ENCODE measurements at places on chromosomes 12 and 14.

- no peak for DNase-seq
These were observed 27.6 kb upstream of the FOXN3 start for GRCh38 chr14:89444516-89445125.

DNA sequence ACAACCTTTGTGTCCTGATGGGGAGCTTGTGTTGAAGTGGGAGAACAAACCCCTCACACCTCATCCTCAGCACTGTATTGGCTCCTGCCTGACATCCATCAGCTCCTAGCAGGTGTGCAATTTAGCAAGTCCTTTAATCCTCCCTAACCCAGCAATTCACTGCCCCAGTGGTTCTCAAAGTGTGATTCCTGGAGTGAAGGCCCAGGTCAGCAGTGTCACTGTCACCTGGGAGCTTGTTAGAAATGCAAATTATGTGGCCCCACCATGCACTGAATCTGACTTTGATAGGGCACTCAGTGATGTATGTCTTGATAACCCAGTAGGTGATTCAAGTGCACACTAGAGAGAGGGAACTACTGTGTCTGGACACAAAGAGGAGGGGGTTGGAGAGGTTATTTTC, 133.6 kb downstream of the FGD4 start:
- no peak for DNase-seq

DNA sequence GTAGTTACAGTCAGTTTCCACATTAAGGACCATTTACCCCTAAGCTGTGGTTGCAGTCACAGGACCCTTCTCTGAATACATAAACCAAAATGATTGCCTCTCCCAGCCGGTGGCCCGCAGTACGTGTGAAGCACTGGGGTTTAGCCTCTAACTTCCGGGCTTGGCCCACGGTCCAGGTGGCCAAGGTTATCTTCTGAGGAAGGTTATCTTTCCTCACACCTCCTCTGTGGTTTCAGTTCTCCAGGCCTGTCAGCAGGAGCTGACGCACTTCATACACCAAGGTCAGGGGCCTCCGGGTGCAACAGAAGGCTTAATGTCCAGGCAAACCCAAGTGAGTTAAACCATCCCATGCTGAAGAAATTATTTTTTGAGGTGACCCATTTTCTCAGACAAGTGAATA, 291.0 kb upstream of the FKBP4 start:
- no peak for DNase-seq

DNA sequence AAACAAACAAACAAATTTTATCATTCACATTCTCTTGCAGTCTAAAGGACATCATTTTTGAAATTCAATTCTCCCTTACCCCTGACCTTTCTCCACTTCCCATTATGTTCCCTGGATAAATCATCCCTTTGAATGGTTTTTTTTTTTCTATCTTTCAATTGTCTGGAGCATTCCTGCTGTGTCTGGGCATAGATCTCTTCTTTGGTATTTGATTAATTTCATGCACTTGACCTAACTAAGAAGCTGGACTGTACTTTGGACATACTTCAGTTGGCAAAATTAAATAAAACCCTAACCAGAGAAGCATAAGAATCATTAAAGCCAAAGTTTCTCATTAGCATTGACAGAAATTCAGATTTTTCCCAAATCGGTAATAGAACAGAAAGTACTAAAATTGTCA, 163.6 kb upstream of the BMP4 start:
- no peak for DNase-seq

- DNase-seq = no peak
These were observed 16.4 kb upstream of the A2M start for GRCh38 chr12:9132008-9132535.

DNA sequence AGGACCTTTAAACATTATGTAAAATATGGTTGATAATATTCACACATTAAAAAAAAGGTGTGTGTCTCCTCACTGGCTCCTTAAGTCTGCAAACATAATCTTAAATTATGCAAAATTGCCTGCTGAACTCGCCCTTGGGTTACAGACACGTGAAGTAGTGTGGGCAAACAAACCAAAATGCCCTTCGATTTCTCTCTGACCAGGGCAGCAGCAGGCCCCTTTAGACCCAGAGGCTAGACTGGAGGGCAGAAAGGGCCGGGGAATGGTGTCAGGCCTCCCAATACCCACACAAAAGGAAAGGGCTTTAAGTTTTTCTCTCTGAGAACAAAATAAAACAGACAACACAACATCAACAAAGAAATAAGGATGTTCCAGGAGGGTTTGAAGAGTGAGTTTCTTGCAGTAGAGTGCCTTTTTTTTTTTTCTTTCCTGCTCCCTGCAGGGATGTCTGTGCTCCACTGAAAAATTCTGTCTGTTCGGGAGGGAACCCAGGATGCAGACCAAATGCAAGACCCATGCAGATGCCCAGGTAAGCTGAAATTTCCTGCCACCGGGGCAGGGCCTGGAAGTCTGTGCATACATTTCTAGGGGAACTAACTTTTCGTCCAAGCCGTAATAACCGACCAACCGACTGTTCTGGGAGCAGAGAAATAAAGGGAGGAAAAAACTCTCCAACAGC, 1.7 kb downstream of the TBX3 start:
- no peak for DNase-seq

GRCh38 chr12:123828854-123829547, 66.9 kb downstream of the DNAH10 start:
- DNase-seq = no peak

GRCh38 chr12:22228022-22228875, 106.3 kb downstream of the ST8SIA1 start:
- DNase-seq = no peak

DNA sequence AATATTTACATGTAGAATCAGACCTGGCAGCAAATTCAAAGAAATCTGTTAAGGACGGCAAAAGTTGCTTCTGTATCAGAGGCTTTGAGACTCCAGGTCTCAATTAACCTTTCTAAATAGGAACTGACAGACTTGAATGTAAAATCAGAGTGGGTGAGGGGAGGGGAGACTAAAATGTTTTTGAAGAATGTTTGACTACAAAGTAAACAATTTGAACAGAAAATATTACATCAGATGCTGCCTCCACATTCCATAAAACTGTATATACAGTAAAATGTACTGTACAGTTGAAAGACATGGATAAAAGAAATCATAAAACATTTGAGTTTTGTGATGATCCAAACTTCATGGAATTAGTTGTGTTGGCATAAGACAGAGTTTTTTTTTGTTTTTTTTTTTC, 49.5 kb upstream of the POC1B start:
- no peak for DNase-seq

DNA sequence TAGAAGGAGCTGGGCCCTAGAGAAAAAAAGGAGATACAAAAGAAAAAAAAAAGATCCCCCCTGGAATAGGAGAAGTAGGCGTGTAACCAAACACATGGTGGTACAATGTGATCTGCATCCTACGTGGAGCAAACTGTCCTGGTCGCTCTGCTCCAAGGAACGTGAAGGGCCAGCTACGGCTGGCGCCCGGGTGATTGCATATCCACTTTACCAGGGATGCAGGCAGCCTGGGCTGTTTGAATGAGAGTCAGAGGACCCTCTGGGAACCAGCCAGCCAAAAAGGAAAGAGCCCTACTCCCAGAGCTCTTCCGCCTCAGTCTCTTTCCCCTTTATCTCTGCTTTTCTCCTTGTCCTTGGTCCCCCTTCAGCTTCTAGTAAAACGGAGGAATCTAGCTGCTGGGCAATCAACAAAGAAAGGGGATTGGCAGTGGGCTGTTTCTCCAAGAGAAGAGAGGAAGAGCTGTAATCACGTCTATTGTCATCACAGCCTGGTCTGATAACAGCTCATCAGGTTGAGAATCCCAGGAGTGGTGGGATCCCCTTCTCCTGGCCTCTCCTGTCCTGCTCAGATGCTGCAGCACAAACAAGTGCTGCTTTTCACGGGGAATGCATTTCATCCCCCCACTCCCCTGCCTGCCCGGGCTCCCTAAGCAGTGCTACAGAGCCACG, 156.0 kb downstream of the ADCK1 start:
- no peak for DNase-seq

DNA sequence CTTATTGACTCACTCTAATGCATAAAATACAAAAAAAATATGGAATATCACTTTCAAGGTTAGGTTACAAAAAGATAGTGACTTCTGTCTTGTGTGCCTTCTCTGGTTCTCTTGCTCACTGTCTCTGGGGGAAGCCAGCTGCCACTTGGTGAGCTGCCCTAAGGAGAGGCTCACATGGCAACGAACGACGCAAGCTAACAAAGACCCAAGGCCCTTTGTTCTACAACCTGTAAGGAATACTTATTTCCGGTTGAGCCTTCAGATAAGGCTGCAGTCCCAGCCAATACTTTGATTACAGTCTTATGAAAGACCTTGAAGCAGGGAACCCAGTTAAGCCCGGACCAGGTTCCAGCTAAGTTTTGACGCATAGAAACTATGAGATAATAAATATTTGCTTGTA, 242.4 kb upstream of the TBX3 start:
- no peak for DNase-seq

GRCh38 chr14:63475761-63476160, 67.4 kb downstream of the PPP2R5E start:
- DNase-seq = no peak

- no peak for DNase-seq
These were observed 34.4 kb downstream of the BTG1 start for GRCh38 chr12:92111256-92111655.

DNA sequence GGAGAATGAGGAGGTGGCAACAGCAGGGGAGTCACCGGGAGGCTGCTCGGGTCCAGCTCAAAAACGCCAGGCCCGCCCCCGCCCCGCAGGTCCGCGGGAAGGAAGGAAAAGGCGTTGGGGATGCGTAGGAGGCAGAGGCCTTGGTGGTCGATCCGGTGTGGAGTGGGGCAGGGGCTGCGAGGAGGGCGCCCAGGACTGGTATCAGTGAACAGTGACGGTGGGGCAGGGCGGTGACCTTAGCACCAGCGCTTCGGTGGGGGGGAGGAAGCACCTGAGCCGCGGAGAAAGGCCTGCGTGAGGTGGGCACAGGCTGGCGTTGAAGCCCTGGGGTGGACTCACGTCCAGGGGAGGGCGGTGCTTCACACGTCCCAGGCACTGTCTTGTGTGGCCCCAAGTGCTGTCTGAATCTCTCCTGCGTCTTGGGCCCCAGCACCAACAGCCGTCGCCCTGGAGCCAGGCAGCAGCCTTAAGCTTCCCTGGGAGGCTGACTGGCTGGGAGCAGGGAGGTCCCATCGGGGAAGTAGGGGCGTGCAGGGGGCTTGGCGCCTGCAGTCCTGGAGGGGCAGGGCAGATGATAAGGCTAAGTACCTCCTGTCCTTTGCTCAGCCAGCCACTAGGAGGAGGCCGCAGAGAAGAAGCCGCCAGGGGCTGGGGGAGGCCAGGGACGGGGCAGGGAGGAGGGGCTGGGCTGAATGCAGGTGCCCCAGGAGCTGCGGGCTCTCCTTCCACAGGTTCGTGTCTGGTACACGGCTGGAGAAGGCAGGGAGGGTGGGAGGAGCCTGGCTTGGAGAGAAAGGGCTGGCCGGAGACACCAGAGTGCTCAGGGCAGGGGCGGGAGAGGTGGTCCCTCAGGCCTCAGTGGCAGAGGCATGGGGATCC, 26.5 kb downstream of the ZBTB42 start:
- no peak for DNase-seq

- no peak for DNase-seq
These were observed 310.0 kb downstream of the ADAMTS20 start for GRCh38 chr12:43241986-43242385.

- no peak for DNase-seq
These were observed 32.6 kb downstream of the PAPLN start for GRCh38 chr14:73269729-73270531.

GRCh38 chr12:94333396-94333795, 126.3 kb downstream of the CEP83 start:
- DNase-seq = no peak

GRCh38 chr14:56338674-56339073, 220.5 kb downstream of the PELI2 start:
- DNase-seq = no peak

- DNase-seq = no peak
These were observed 4.2 kb downstream of the RHOF start for GRCh38 chr12:121789233-121789781.

DNA sequence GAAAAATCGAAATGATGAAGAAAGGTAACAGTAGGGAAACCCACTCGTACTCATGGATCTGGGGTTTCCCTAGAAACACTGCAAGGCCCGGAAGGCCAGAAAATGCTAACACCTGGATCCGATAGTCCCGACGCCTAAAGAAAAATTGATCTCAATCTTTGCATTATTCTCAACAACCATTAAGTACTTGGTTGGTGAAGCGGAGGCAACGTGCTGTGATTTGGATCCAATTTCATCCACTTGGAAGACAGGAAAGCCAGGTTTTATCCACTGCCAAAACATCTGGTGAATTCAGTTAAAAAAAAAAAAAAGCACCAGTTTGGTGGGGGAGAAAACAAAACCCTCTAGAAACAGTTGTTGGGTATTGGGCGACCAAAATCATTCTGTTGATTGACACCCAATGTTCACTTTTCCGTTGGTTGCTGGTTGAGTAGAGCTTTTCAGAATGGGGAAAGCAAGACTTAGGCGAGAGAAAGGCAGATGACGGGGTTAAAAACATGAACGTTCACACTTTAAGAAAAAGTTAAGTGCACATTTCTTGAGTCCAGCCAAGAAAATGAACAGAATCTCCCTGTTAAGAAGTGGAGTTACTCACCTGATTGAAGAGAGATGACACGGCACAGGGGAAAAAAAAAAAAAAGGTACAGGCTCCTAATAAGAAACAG, 41.9 kb upstream of the MED13L start:
- no peak for DNase-seq

- DNase-seq = no peak
These were observed 127.2 kb downstream of the KCNA5 start for GRCh38 chr12:5170844-5171243.

DNA sequence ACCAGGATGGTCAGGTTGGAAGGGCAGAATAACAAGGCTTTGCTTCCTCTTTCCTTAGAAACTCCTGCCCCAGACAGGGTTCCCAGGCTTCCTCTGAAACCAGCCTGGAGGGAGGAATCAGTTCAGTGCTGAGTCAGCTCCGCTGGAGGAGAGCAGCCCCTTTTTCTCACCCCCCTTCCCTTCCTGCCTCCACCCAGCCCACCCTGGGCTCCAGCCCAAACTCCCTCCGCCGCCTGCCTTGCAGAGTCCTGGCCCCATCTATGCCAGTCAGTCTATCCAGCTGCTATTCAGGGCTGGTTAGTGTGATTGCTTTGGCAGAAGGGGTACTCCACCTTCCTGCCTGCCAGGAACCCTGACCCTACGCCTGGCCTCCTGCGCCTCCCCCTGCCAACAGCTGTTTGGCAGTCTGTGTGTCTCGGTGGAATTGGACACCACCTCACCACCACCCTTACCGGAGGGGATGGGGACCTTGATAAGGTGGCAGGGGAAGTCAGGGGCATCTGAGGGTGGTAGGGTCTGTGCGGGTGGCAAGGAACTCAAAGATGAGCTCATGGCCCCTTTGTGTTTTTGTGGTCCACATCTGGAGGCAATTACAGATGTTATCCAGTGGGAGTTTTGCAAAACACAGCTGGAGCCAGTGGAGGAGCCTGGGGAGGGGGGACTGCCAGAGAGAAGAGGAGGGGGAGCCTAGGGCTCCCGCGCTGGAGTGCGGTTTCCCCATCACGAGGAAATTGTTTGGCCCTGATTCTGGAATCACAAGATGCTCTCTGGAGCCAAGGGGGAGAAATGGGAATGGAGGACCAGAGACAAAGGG, 12.2 kb downstream of the MMP14 start:
- DNase-seq = no peak

DNA sequence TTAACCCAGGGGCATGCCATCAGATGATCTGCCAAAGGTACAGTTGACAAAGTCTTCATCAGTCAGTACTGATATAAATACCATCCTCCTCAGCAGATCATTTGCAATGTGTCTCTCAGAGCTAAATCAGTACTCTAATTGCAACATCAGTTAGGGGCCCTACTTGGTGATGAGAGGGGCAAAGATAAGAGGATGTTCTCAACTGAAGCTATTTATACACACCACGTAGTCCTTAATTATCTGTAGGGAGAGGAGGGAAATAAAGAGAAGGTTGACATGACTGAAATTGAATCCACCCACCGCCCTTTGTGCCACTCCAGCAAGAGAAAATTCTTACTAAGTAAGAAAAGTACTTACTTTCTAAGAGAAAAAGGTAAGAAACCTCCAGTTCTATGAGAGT, 157.8 kb upstream of the NUDT4 start:
- DNase-seq = no peak
